ENCODE measurements at places on chromosomes 2 and 18.
A peak's percentile ranks its signal among the peaks of the same experiment; 100 is the strongest.

DNA sequence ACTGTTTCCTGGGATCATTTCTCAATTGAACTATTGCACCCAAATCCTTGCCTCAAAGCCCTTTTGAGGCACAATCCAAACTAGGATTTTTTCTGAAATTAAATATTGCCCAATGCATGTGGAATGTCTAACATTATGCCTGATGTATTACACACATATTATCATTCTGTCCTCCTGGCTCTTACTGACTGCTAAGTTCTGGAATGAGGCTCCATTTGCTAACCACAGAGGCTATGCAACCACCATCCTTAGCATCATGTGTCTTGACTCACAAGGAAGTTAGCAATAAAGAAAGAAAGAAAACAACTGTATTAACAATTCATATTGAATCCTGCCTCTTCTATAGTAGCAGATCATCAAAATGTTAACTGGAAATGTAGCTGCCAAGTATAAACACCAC is 1142.7 kb downstream of the CNTNAP5 start:
- no peak for DNase-seq

DNA sequence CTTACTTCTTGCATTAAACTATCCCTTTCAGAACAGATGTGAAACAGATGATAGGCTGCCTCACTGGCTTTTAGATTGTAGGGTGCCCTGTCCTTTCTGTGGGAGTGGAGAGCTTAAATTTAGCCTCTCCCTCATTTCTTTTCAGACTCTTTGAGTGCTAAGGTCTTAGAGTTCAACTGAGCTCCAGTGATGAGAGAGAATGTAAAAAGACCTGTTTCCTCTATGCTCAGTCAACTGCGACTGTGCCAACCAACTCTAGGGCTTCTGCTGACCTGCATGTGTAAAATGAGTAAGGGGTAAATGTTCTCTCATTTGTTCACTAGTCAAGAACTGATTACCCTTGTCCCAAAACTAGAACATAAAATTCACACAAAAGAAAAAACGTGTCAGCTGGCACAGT is 104.8 kb upstream of the TGFA start:
- no peak for DNase-seq

- no peak for DNase-seq
These were observed 12.8 kb upstream of the MYO3B start for GRCh38 chr2:170165129-170165528.

GRCh38 chr18:50638884-50639420 is 79.1 kb downstream of the MAPK4 start:
- peak; percentile 46 for DNase-seq

GRCh38 chr2:85222792-85223191 is 89.6 kb downstream of the TCF7L1 start:
- no peak for DNase-seq

DNA sequence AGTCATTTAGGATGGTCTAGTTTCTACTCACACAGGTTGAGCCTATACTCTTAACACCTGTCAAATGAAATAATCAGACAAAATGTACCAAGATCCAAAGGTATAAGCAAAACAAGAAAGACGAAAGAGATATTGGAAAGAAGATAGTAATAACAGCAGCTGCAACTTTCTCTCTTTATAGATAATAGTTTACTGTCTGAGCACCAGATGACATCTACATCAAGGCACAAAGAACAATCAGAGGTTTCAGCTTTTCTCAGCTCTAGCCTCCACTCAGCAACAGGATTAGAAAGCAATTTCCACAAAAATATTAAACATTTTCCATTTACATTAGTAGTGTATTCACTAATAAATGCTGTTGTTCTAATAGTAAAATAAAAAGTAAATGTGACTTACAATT is 66.3 kb downstream of the RTTN start:
- DNase-seq, result no peak

DNA sequence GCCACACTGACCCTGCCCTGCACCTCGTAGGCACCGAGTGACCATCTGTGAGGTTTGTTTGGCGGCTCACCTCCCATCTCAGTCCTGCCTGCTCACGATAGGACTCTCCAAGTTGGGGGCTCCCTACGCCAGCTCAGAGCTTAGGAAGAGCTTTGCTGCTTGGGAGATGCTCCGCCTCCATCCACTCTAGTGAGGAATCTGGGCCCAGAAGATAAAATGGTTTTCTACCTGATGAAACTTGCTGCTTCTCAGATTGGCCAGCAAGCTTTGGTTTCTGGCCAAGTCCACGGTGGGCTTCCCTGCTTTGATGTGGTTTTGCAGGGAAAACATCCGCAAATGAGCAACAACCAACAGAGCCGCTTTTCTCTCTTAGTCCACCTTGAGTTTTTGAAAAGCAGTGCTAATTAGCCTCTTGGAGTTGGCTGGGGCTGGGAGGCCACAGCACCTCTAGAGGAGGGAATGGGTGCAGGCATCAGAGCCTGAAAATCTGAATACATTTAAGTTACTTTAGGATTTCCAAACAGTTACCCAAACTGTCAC is 42.2 kb downstream of the THNSL2 start:
- DNase-seq, result no peak

DNA sequence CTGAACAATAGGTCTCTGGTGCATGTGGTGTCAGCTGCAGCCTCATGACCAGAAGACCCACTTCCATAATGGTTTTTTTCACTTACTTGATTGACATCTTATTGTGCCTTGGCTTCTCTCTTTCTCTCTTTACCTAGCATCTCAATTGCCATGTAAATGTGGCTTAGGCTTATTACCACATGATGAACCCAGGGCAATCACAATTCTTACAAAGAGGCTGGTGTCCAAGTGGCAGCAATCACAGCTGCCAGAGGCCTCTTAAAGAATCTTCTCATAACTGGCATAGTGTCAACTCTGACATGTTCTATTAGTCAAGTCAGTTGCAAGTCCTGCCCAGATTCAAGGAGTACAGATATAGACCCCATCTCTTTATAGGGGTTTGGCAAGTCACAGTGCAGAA is 1224.8 kb downstream of the SUCLG1 start:
- no peak for DNase-seq

GRCh38 chr2:288758-289361 is 969 bp upstream of the ALKAL2 start:
- DNase-seq, result no peak

GRCh38 chr2:69026026-69026425 is 13.0 kb downstream of the ANTXR1 start:
- DNase-seq, result no peak

DNA sequence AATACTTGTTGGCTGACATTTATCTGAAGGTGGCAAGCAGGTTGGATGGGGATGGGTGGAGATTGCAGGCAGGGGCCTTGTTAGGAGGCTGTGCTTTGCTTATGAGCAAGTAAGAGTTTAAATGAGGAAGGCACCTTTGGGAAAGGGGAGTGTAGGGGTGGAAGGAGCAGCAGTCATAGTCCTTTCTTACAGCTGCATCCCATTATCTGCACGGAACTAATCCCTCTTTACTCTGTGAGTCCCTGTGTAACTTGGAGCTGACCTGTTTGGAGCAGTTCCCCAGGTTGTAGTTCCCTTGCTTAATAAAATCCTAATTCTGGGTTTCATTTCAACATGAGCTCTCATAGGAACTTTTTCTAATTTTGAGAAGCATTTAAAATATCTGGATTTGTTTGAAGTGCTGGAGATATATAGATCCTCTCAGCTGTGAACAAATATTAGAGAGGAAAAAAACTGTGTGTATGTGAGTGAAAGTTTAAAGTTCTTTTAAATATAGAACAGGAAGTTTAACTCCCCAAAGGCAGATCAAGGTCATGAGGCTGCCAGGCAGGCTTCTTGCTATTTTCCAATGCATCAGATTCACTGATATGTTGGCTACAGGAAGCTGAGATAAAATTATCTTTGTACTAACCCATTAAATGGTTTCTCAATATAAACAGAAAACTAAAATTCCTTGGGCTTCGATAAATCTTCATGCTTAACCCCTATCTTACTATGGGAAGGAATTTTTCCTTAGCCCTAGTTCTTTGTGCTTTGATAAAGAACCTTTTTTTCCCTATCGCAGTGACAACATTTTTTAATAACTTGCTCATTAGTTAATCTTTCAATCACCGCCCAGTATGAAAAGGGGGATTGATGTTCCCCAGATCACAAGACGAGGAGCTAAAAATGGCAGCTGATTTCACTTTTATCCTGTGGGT is 104.6 kb upstream of the EML6 start:
- DNase-seq, result no peak

GRCh38 chr2:82793711-82794435 is 1665.2 kb downstream of the SUCLG1 start:
- no peak for DNase-seq

DNA sequence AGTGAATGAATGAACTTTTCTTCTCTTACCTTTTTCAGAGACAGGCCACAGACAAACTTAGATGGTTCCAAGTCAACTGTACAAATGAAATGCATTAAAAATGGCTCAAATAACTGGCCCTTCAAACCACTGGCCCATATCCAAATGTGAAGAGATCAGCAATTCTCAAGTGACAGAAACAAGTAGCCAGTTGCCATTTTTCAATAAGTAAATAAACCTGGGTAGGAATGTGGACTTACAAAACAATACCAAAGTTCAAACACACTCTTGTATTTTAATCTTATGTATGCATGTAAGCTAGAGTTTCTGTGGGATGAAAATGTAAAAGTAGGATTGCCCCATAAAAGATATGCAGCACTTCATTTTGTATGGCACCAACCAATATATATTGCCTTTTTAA is 129.2 kb downstream of the MEP1B start:
- DNase-seq, result no peak

GRCh38 chr2:88136817-88137216 is 9.0 kb upstream of the FABP1 start:
- DNase-seq, result no peak

GRCh38 chr2:56049233-56049845 is 125.8 kb upstream of the EFEMP1 start:
- no peak for DNase-seq

DNA sequence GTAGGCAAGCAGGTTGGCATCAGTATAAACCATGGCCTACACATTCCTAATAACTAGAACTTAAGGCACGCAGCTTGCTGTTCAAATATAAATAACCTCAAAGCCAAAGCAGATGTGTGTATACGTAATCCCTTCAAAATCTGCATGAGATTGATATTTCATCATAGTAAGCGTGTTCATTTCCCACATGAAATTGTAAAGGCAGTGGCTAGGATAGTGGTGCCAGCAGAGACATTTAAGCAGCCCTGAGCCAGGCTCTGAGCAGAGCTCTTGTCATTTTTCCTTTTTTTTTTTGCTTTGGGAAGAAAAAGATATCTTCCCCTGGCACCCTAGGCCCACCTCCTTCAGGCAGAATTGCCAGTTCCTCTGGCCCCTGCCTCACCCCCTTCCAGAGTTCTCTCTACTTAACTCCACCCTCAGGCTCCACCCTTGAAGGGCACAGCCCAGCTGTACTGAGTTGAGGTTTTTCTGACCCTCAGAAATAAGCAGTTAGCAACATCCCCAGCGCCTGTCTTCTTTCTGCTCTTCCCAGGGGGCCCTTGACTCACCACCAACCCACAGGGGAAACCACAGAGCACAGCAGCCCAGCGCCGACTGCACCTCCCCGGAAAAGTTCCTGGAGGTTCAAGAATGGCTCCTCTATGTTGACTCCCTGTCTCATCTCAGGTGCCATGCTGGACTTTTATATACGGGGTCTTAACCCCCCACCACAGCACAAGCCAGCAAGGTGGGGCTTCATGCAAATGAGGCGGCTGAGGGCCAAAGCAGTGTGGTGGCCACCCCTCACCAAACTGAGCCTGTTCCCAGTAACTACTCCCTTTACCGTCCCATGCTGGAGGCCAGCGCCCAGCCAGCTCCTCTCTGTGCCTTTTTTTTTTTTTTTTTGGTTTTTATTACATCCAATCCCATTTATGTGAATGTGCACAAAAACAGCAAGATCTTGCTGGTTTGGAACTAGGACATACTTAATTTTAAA is 84.7 kb downstream of the EHD3 start:
- no peak for DNase-seq

DNA sequence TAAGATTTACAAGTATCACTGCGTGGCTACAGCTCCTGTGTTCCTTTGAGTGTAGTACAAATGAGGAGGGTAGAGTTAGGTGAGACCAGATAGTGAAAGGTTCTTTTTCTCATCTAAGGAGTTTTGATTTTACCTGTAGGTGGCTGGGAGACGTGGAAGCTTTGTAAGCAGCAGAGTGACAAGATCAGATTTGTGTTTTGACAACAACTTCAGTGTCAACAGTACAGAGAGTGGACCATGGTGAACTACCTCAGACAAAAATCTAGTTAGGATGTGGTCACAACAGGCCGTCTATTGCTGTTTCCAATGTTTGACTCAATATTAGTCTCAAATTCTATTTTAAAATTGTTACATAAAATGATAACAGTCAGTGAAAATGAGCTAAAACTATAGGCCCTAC is 20.3 kb upstream of the UGP2 start:
- no peak for DNase-seq

GRCh38 chr2:17107871-17108270 is 410.4 kb downstream of the RAD51AP2 start:
- no peak for DNase-seq
